ENCODE measurements at places on chromosomes 2 and 18.

GRCh38 chr2:39542523-39542922 is 105.4 kb upstream of the MAP4K3 start:
- no peak for DNase-seq

DNA sequence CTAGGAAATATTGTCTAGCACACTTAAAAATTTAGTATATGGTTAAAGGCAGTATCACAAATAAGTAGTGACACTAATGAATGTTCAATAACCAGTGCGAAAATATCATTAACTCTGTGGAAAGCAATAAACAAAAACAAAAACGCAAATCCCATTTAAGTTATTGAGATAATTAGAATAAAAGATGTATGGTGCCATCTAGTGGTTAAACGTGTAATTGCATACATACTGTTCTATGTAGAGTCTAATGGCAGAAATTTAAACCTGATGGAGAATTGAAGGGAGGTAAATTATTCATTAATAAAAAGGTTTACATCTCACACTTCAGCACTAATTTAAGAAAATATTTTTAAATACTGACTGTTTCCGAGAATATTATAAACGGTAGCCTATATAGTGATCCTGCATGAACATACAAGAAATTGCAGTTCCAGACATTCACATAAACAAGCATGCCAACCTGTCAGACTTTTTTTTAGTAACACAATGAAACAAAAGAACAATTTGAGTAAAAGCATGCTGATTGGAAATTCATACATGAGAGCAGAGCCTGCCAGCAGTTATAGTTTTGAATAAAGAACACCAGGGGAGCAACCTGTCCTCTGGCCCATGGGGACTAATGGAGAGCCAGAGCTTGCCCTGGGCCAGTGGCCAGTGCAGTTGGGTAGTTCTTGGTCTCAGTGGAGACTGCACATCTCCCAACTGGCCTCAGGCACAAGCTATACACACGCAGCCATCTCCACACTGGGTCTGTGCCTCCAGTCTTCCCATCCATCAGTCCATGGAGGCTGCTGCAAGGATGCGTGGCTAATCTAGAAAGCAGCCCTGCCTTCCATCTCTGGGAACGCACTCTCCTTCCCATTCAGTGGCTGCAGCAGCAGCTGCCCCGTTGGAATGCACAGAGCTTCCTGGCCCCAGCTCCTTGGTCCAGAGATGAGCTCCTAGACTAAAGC is 28.0 kb downstream of the GCG start:
- no peak for DNase-seq

DNA sequence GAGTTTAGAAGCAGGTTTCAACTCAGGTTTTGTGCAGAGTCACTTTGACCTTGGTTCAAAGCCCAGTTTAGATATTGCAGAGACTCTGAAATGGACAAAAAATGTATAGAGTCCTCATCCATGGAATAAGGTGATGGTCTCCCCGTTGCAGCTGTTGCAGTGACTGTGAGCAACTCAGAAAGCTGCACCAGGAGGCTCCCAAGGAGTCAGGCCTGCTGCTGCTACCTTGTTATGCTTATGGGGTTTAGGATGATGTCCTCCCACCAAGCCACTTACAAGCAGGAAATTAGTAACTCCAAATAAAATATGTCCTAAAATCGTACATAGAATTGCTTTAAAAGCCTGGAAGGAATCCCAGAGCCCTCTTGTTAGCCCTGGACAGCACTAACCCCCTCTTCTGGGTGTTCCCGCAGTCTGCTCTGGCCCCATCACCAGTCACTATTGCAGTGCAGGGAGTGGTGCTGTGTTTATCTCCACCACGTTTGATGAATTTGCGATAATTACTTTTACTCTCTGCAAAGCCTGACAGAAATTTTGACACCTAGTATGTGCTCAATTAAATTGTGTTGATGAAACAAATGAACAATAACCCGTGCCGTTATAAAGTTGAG is 189.0 kb downstream of the CNTNAP5 start:
- no peak for DNase-seq

DNA sequence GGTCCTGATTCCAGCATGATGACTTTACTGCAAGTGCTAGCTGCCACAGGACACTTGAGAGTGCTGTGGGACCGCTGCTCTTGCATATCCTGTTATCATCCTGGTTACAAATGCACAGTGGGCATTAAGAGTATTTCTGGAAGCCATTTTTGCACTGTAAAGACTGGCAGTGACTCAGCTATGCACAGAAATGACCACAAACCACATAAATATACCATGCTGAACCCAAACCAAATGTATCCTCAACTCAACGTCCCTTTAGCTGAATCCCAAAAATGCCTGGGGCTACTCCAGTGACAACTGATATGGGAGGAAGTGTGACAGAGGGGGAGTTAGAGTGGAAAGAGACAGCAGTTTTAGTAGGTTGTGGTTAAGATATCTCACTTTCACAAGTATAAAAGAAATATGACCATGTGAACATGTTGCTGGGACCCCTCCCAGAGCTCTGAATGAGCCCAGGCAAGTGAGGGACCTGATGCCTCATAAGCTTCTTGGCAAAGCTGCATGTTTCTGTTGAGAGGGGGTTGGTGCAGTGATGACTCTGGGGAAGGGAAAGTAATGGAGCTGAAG is 37.3 kb downstream of the RHBDD1 start:
- no peak for DNase-seq

DNA sequence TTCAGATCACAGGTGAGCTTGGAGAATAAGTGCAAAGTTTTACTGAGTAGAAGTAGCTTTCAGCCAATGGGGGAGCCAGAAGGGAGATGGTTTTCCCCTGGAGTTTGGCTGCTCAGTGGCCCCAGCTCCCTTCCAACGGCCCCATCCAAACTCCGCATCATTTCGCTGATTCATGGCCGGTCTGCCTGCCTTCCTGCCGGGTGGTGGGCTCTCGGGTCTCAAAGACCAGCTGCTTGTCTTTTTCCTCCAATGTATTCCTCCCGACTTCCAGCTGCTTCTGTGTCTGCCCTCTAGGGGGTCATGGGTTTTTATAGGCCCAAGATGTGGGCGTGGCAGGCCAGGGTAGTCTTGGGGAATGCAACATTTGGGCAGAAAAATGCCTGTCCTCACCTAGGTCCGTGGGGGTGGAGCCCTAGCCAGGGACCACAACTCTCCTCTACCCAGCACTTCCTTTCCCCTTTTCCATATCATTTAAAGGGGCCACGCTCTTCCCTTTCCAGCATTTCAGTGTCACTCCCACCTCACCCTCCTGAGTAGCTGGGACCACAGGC is 73.5 kb downstream of the MEX3C start:
- no peak for DNase-seq

DNA sequence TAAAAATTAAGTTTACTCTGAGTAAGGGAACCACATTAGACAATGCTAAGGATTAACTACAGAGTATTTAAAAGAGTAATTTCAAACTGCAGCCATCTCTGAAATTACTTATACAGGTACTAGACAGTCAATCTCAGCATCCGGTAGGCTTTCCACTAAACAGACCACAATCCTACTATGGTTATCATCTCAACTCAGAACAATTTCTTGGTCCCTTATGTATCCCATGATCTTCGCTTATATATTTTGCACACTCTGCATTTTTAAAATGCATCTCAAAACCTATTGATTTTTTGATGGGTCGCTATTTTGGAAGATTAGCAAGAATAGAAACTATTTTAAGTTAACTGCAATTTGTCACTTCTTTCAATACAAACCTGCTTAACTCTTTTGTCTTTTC is 1.4 kb downstream of the PPP4R1 start:
- no peak for DNase-seq

GRCh38 chr2:69939722-69940121 is 21.7 kb downstream of the ASPRV1 start:
- no peak for DNase-seq

DNA sequence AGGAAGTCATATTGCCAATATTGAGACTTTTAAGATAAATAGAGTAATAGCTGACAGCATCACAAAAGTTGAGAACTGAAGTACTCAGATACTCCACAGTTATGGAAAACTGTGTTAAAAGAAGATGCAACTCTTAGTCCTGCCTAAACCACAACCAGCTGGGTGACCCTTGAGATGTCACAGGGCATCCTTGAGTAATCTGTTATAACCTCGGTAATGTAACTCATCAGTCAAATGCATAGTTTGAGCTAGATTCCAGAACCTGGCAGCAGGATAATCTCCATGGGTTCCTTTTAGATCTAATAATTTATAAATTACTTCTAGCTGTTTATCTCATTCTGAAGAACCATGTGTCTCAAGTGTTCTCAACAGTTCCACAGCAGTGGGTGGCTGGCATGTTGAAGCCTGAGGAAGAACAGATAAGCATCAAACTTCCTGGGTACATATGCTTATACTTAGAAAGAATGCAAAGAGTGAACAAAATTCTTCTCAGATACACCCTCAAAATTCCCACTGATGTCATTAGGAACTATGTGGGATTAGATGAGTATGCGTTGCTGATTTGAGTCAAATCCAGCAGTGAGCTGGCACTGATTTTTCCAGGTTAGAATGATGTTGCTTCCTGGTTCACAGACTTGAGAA is 304.1 kb upstream of the ERBB4 start:
- no peak for DNase-seq

GRCh38 chr18:10057401-10057893 is 143.6 kb downstream of the VAPA start:
- no peak for DNase-seq

DNA sequence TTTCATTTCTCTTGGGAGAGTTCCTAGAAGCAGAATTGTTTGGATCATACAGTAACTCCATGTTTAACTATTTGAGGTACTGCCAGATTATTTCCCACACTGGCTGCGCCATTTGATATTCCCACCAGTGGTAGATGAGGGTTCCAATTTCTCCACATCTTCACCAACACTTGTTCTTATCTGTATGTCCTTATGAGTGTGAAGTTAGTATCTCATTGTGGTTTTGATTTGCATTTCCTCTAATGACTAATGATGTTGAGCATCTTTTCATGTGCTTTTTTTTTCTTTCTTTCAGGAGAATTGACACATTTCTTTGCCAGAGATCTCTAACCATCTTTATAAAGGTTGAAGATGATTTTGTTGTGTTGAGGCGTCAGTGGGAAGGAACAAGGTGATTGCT is 4.1 kb upstream of the MGAT5 start:
- no peak for DNase-seq

DNA sequence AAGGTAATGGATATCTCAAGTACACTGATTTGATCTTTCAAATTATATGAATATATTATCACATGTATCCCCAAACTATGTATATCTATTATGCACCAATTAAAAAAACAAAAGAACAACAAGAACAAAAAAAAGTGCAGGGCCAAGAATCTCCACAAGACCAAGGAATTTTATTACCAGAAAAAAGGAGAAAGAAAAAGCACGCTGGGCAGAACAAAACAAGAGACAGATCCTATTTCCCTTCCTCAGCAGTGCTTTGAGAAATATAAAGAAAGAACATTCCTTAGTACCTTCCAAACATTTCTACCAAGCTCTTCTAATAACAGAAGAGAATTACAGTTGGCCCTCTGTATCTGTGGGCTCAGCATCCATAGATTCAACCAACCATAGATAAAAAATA is 144.7 kb upstream of the CREB1 start:
- DNase-seq = no peak

DNA sequence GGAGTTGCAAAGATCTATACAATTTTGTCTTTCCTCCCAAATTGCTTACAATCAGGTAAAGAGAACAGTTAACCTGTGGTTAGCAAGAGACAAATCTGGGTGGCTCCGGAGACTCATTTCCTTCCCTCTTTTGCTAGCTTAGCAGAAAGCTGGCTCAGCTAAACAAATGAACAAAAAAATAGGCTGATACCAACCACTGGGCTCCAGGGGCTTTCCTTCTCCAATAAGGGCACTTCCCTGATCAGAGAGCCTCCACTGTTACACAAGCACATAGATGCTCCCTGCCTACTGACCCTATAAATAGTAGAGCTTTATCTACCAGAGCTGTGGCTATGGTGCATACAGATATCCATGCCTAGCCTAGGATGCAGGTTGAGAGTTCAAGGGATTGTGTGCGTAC is 90.1 kb upstream of the ARL5A start:
- no peak for DNase-seq

- DNase-seq = no peak
These were observed 245.3 kb upstream of the ID2 start for GRCh38 chr2:8436585-8436984.

- DNase-seq = no peak
These were observed 87.2 kb downstream of the EPAS1 start for GRCh38 chr2:46384457-46384815.

DNA sequence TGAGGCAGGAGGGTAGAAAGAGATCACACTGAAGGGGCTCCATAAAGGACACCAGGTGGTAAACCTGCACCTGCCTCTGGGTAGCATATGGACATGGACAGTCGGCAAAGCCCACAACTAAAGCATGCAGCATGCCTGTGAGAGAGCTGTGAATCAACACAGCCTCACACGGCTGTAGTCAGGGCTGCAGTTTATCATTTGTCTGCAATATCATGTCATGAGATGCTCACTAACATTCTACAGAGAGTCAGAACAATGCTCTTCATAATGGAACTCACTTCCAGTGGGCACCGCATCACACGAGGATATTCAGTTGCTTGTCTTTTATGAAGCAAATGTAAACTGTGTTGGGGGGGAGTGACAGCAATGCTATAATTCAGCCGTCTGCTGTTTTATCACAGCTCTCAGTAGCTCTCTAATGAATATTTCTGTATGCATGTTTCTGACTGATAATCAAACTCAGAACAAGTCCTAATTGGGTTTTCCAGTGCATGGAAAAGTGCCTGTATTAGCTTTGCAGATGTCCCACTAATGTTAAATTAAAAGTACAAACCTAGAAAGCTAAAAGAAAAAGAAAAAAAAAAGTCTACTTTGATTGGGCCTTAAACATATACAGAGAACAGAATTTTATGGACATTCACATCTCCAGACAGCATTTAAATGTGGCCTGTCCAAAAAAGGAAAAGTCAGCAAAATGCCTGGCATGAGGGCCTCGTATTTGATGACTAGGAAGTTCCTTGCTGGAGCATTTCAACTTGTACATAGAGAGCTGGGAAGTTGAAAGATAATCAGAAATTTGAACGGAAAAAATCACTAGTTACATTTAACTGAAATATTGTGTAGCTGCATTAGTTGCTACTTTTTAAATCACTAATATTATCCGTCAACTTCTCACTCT is 406.1 kb upstream of the SOX11 start:
- DNase-seq = no peak

DNA sequence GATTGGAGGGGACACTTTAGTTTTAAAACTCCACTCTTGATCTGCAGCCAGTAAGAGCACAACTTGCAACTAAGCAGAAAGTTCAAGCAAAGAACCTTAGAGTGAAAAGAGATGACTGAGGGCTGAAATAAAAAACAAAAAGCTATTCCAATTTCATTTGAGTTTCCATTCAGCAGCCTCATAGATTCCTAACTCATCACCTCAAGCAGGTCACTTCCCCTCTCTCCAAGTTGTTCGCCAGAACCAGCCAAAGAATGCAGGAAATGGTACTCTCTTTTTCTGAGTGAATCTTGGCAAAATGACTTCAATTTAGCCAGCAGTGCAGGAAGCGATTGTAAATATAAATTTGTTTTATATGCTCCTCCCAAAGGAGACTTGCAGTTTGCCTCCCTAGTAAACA is 213.3 kb downstream of the SETBP1 start:
- no peak for DNase-seq

GRCh38 chr2:70084973-70085710 is 2.1 kb upstream of the PCBP1 start:
- no peak for DNase-seq

GRCh38 chr18:44508474-44508873 is 172.2 kb upstream of the SETBP1 start:
- no peak for DNase-seq

- DNase-seq = no peak
These were observed 31.7 kb downstream of the UBE2F start for GRCh38 chr2:237998530-237998929.

GRCh38 chr2:147057892-147058490 is 786.8 kb upstream of the ACVR2A start:
- DNase-seq = no peak
